ENCODE measurements at places on chromosomes 3 and 15. TPM values are rescaled to one million over a fixed set of nuclear protein-coding genes. Genes with fewer than 3 reads are reported as not detected.

The OR5K2 gene
- polyA plus RNA-seq: not detected

The NRG4 gene
- polyA plus RNA-seq: 1.5 TPM

The TMEM44 gene
- polyA plus RNA-seq: 7.0 TPM

The PIGBOS1 gene
- 21.0 TPM for polyA plus RNA-seq

The ATP10A gene
- 4.0 TPM for polyA plus RNA-seq

DNA sequence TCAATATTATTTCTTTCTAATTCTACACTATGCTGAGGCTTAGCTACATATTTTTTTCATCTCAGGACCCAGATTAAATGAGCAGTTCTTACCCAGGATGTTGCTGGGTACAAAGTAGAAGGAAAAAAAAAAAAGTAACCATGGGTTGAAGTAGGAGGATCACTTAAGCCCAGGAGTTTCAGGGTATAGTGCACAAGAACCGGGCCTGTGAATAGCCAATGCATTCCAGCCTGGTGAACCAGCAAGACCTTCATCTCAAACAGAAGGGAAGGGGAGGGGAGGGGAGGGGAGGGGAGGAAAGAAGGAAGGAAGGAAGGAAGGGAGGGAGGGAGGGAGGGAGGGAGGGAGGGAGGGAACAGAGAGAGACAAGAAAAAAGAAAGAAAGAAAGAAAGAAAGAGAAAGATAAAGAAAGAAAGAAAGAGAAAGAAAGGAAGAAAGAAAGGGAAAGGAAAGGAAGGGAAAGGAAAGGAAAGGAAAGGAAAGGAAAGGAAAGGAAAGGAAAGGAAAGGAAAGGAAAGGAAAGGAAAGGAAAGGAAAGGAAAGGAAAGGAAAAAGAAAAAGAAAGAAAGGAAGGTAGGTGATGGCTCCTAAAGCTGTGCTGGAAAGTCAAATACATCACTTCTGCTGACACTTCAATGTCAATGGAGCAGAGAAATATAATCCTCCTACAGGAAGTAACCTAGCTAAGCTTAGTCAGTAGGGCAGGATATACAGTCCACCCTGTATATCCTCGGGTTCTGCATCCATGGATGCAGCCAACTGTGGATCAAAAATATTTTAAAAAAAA is 206.8 kb upstream of the TGFBR2 start:
- DNase-seq: no peak

GRCh38 chr3:127420829-127421228 is 133.0 kb upstream of the PRR20G start:
- no peak for DNase-seq

DNA sequence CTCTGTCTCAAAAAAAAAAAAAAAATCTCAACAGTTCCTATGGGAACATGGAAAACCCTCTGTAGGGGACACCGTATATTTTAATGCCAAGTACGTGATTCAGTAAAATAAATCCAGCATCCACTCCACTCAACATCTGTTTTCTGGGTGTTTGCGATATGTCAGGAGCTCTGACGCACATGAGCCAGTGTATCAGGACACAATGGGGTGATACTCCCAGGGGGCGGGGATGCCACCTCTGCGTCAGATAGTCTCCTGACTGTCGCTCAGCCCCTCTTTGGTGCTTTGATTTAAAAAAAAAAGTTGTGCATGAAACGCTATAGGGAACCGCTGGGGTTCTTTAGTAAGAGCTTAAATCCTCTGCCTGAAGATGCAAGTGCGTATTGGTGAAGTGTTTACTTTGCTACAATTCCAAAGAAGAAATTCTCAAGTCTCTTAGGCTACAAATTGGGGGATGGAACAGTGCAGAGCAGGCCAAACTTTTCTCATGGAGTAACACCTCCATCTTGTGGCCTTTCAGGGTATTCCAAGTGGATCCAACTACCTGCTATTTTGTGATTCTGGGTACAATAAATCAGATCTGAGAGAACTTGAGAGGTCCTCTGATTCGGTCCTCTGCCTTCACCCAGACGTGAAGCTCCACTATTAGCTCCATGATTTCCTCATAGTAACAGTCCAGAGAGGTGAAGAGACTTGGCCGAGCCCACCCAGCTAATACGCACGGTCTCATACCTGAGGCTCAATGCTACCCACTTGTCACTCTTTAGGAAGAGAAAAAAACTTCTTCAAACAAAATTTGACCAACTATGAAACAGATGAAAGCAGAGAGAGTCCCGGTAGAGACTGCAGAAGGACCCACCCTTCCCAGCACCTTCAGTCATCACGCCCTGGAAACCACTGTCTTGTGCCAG is 9.3 kb upstream of the NR2E3 start:
- peak; percentile 75 for DNase-seq

- no peak for DNase-seq
Measured at GRCh38 chr3:47243419-47244147, 39.0 kb downstream of the KIF9 start.

- DNase-seq: no peak
Measured at GRCh38 chr3:194194051-194194756, 58.3 kb downstream of the HES1 start.
